ENCODE measurements at places on chromosomes 2 and 18.
A peak's percentile ranks its signal among the peaks of the same experiment; 100 is the strongest.

GRCh38 chr18:34122724-34123334, 101.9 kb downstream of the NOL4 start:
- DNase-seq = peak; percentile 1

- DNase-seq = peak; percentile 64
These were observed 213.6 kb downstream of the TNS1 start for GRCh38 chr2:217789003-217789735.

DNA sequence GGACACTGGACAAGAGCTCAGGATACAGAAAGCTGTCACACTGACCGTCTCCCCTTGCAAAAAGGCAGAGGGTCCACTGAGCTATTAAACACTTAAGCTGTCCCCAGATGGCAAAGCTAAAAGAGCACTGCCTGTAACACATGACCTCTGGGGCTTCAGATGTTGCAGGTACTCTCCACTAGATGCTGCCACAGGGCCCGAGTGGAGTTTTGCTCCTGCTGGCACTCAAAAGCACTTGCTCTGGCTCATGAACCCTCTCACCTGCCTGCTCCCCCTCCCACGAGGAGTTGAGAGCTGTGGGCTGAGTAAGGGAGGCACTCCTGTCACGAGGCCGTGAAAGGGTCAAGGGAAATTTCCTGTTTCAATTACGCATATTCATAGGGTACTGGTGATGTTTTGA, 227.9 kb downstream of the PRKCE start:
- no peak for DNase-seq

DNA sequence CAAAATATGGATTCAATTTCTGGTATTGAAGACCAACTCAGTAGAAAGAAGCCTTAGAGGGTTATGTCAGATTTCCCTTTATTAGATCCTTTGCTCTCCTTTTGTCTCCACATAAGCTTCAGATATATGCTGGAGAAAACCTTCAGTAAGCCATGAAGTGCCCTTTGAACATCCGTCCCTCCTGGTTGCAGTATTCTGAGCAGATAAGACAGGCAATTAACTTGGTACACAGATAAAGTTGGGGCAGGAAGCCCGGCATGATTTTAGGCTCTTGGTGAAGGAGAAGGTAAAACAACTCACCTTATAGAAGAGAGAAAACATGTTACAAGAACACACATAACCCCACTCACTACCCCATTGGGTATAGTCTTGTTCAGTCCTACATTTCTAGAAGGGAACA, 76.4 kb downstream of the SRD5A2 start:
- no peak for DNase-seq

DNA sequence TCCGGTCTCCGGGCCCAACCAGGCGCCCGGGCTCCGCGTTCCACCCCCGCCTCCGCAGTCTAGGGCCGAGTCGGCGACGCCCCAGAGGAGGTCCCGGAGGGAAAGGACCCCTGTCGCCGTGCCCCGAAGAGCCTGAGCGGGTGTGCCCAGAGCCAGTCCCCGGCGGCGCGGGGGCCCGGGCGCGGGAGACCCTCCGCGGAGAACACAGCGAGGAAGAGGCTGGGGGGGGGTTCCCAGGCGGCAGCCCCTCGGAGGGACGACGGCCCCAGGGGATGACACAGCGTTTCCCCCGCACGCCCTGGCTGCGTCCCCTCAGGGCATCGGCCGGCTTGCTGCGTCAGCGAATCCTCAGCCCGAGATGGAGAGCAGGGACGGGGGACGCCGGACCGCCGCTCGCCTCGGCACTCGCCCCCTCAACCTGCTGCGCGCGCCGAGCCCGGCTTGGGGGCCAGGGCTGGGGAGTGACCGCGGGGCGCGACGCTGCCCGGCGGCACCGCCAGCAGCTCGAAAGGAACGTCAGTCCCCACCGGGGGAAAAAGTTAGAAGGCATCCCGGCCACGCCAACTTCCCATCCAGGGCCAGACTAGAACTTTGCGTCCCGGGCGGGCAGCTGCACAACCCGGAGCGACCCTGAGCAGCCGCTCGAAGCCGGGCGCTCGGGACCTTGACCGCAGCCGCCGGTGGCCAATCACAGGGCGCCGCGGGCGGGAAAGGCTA, 711 bp downstream of the SFXN5 start:
- peak; percentile 24 for DNase-seq

DNA sequence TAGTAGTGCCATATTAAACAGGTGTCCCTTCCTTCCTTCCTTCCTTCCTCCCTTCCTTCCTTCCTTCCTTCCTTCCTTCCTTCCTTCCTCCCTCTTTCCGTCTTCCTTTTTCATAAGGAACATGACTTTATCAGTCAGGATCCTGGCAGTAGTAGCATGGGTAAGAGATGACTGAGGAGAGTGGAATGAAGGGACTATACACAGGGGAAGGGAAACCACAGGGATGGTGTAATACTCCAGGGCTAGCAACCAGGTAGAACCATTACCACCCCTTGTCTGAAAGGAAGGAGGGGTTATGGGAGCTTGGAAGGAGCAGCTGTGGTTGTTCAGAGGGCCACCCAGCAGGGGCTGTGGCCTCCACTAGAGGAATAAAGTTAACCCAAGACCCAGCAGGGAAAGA, 23.2 kb upstream of the KDM3A start:
- no peak for DNase-seq

GRCh38 chr18:59604877-59605276, 92.3 kb downstream of the CCBE1 start:
- DNase-seq = no peak

DNA sequence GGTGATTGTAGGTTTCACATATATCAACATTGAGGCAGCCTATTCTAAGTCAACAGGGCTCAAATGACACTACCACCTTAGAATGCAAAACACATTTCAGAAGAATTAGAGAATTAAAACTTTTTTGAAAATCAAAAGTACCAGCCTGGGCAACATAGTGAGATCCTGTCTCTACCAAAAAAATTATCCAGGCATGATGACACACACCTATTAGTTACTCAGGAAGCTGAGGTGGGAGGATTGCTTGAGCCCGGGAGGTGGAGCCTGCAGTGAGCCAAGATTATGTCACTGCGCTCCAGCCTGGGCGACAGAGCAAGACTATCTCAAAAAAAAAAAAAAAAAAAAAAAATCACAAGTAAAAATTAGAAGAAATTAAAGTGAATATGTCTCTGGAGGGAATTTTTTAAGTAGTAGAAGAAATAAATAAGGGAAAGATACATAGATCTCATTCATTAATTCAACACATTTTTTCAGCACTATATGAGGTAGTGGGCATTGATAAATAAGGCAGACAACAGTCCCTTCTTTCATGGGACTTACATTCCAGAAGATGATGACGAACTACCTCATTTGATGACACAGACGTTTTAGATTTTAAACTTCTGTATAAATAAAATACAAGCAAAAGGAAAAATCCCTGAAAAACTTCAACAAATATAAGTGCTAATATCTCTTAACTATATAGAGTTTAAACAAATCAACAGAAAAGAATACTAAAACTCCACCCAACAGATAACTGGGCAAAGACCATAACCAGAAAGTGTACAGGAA, 42.3 kb downstream of the STPG4 start:
- no peak for DNase-seq

- no peak for DNase-seq
These were observed 363.4 kb upstream of the SOX11 start for GRCh38 chr2:5328826-5329225.

DNA sequence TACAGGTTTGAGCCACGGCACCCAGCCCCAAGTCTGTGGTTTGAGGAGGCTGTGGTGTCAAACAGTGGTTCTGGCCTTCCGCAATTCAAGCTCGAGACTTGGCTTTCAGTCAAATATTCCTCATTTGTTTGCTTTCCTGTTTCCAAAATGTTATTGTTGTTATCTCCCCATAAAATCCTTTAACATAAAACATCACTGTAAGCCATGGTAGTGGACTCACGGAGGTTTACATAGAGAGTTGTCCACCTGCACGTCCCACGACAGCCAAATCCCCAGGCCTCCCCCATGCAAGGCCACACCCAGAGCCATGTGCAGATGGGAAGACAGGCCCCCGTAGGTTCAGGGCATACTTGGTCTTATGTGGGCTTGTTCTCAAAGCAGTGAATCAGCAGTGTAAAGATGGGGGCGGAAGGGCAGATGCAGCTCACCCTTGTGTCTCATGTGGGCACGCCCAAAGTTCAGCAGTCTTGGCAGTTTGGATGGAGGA, 18.9 kb upstream of the ST3GAL5 start:
- DNase-seq = no peak

- no peak for DNase-seq
These were observed 886.0 kb upstream of the CHAC2 start for GRCh38 chr2:52881606-52882005.

DNA sequence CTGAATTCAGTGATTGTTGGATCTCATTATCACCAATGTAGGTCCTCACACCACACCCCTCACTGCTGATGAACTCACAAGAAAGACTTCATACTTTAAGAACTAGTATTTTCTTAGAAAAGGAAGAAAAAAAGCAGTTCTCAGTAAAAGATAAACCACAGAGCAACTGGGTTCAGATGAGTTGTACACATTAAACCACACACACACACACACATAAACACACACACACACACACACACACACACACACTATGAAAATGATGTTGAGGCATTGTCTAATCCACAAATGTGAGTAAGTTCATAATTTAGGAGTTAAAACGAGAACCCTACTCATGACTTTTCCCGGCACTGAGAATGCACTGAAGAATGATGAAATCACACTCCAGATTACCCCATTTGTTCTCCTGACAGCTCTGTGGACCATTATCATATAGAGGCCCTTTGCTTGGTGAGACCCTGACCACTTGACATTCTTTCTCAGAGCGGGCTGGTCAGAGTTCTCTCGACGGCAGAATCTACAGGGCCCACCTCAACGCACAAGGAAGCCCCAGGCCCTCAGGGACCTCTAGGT, 106.2 kb downstream of the BCL2 start:
- DNase-seq = peak; percentile 55

- DNase-seq = no peak
These were observed 67.4 kb upstream of the HPCAL1 start for GRCh38 chr2:10235099-10235908.

GRCh38 chr18:64207820-64208219, 58.9 kb upstream of the LINC00305 start:
- DNase-seq = no peak

DNA sequence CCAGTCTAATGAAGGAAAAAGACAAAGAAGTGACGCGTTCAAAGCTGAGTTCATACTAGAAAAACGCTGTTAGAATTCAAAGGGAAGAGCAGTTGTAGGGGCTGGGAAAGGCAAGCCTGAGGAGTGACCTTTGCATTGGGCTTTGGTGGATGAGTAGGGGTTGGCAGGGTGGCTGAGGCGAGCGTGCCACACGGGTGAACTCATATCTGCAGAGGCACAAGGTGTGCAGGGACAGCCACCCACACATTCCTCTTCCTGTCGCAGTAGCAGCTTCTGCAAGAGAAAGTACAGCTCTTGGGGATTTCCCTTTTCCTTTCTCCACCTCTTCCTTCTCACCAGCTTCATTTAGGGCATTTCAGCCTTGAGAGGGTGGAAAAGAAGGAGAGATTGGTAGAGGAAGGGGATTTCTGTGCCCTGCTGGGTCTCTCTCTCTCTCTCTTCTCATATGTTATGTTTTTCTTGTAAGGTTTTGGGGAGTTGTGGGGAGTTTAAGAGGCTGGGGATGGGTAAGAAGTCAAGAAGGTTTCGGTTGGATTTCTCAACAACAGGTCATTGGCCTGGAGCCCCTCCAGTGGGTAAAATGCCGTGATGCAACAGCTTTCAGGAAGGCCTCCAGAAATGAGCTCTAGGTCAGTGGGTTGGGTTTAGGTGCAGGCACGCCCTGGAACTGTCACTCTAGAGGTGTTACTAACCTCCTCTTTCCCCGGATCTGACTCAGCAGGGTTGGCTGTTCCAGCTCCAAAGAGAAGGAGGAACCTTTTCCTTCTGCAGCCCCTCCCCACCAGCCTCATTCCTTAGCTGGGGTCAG, 40.1 kb downstream of the ODC1 start:
- peak; percentile 54 for DNase-seq

GRCh38 chr2:149188291-149188690, 142.1 kb upstream of the LYPD6 start:
- no peak for DNase-seq

DNA sequence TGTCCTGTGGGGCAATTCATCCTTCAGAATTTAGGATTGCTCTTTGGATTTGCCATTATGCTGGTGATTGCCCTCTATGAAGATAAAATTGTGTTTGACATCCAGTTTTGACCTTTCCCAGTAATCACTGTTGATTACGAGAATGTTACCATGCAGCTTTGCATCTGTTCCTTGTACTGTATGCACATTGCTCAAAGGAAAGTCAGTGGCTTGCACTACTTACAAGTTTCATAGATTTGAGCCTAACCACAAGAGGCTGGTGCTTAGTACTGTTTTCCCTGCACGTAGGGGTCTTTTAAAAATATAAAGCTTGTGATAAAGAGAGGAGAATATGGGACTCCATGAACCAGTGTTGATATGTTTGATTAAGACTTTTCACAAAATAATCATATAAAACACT, 77.9 kb downstream of the SLC39A10 start:
- no peak for DNase-seq

GRCh38 chr2:134319596-134320254, 65.9 kb downstream of the MGAT5 start:
- no peak for DNase-seq

- no peak for DNase-seq
These were observed 22.6 kb upstream of the PROKR1 start for GRCh38 chr2:68620772-68621171.

GRCh38 chr2:171991027-171991426, 8.7 kb upstream of the METAP1D start:
- no peak for DNase-seq

DNA sequence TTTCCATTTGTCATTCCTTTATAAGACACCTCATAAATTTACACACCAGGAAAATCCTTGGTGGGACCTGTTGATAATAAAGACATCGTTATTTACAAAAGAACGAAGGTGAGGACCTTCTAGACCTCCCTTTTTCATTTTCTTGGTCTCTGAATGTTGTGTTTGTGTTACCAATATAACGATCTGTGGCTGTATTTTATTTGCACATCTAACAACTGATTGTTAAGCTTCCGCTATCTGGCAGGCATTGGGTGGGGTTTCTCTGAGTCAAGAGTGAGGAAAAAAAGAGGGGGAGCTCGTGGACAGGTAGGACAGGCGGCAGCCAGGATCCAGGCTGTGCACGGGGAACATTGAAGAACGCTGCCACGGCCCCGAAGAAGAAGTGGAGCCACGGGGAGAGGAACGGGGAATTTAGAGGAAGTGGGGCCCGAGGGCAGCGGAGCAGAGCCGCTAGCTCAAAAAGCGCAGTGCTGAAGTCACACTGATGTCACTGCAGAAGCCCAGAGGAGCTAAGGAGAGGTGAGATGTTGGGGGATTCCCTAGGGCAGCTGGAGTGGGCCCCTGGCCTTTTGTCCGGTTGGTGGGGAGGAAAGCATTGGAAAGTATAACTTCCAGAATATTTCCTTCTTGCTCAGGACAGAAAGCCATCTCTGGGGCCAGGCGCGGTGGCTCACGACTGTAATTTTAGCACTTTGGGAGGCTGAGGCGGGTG, 20.9 kb upstream of the DNMT3A start:
- peak; percentile 76 for DNase-seq

DNA sequence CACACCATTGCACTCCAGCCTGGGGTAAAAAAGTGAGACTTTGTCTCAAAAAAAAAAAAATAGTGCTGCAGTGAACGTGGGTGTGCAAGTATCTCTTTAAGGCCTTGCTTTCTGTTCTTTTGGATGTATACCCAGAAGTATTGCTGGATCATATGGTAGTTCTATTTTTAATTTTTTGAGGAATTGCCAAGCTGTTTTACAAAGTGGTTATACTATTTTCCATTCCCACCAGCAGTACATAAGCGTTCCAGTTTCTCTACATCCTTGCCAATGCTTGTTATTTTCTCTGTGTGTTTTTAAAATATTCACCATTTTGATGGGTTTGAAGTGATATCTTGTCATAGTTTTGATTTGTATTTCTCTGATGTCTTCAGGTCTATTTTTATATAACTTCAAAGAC, 13.1 kb downstream of the ARMC9 start:
- no peak for DNase-seq

Data from CD4-positive, alpha-beta T cell treated with Interleukin-12 subunit alpha and Interleukin-12 subunit beta, for 1 hour (primary cell).